GM12892 (cell line): ENCODE measurements at places on chromosomes 6 and 20.

DNA sequence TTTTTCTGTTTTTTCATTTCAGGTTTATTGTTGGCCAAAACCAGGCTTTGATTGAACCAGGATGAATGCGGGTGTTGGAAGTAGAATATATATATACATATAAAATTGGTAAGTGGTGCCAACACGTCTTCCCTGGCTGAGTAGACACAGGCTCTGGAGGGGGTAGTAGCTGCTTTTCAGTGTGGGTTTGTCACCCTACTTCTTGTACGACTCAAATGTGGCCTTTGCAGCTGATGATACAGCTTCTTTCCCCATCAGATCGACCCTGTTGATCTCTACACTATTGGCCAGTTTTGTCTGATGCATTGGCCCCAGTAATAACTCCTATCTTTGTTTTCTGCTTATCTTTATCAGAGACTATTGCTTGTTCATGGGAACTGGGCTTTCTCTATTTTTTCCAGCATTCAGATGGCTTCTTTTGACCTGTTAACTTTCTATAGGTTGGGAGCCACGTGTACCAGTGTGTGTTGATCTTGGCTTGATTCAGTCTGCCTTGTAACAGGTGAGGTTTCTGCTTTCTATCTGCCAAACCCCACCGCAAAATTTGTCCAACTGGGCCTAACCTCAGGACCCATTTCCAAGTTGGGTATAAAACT, 2.7 kb upstream of the ZNFX1 start:
- DNase-seq = no peak

DNA sequence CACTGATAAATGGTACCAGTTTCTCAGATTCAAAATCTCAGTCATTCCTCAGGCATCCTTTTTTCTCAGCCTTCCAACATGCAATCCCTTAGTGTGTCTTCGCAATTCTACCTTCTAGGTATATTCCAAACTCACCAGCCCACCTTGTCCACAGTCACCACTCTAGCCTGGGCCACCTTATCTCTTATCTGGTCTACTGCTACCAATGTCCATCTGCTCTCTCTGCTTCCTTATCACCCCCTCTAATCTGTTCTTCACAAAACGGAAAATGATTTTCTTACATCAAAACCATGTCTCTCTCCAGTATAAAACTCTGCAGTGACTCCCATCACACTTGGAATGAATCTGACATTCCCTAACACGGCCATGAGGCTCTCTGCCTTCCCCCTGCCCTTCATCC, 91.9 kb downstream of the PREP start:
- no peak for DNase-seq

GRCh38 chr6:22146931-22147701, 149.7 kb downstream of the PRL start:
- no peak for DNase-seq

DNA sequence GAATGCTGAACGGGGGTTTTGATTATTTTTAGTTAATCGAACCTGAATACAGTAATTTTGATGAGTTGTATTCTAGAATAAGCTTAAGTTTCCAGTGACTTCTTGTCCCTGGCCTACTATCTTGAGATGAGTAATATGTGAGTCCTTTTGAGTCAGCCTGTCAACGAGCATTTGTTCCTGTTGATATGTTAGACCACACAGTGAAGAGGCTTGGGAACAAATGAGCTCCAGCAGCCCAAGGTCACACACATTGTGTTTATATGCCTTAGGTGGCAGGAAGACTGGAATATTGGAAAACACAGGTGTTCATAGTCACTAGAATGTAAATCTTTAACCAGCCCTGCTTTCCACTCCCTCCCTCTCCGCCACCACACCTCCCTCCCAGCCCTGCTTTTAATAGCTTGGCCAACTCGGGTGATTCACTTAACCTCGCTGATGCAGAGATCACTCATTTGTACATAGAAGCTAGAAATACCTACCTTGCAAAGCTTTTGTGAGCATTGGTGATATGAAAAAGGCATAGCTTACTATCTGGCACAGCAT, 9.1 kb downstream of the SMPDL3A start:
- no peak for DNase-seq

- DNase-seq = no peak
Measured at GRCh38 chr6:138267971-138268895, 49.9 kb upstream of the PBOV1 start.

DNA sequence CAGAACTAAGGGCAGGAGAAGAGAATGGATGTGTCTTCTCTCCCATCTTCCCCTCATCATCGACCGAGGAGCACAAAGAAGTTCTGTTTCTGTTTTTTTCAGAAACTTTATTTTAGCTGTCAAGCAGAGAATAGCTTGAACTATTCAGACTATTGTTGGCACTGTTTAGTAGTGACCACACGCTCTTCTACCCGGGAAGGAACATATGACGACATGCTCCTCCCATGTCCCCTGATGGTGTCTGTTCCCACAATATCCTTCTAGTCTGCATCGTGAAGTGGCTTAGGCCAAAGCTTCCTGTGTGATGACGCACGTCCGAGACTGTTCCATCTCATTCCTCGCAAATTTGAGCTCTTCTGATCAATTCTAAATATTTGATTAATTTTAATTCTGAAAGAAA, 27.2 kb upstream of the KIF25 start:
- no peak for DNase-seq

GRCh38 chr6:16849280-16849987, 88.2 kb upstream of the ATXN1 start:
- DNase-seq = no peak

GRCh38 chr20:9616455-9616805, 102.0 kb downstream of the LAMP5 start:
- DNase-seq = no peak

DNA sequence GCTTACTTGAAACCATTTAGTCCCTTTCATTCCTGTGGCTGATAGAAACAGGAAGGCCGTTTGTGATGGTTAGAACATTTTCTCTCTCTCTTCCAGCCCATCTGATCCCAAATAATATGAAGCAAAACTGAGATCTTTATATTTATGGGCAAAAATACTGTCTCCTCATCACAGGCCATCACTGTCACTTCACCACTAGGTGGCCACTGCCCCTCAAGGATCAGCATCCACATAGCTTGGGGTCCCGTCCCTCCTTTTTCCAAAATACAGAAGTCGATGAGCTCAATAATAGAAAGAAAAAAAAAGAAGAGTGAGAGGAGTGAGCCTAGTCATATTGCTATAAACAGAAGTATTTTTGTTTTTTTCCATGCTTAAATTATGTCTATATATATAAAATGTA, 46.4 kb upstream of the LAMP5 start:
- DNase-seq = no peak

- DNase-seq = no peak
Measured at GRCh38 chr6:82040405-82041221, 206.9 kb downstream of the IBTK start.
